T1000 (cell line): ENCODE measurements at places on chromosomes 12 and 14.

DNA sequence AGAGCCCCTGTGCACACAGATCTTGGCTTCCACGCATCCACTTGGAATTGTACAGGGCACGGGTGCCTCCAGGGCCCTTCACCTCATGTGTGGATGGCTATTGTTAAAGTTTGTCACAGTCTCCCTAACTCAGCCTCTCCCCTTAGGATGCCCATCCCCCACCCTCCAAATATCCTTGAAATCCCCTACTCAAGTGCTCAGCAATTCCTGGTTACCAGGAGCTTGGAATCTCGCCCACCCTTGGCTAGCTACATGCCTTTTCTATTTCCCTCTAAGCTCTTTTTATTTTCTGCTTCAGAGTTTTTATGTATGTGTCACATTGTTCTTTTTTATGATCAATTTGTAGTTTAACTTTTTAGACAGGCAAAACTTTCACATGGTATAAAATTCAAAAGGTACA is 13.0 kb upstream of the NR1H4 start:
- DNase-seq = no peak

GRCh38 chr14:73725116-73726024 is 11.2 kb upstream of the PNMA1 start:
- DNase-seq = no peak

DNA sequence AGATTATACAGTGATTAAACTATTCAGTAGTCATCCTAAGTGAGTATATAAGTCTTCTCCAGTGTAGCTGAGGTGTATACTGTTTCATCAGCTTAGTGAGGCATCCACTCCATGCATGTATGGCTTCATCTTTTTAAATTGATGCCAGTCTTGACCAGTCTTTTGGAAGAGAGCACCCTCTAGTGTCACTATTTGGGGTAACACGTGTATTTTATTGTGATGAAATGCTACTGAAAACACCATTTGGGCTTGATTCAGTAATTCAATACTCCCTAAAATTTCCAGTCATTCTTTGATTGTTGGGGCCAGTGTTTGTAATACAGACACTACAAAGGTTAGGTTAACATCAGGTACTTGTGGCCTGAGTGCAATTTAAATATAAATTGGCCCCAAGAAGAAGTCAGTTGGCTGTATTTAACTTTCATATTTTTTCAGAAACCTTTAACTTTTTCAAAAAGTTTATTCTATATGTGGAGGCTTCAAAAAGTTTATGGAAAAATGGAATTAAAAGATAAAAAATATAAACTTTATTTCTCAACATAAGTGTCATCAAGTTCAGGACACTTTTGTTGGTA is 35.3 kb downstream of the MIPOL1 start:
- DNase-seq = no peak

- no peak for DNase-seq
Observed at GRCh38 chr12:71085575-71085974, 72.2 kb downstream of the TSPAN8 start.

DNA sequence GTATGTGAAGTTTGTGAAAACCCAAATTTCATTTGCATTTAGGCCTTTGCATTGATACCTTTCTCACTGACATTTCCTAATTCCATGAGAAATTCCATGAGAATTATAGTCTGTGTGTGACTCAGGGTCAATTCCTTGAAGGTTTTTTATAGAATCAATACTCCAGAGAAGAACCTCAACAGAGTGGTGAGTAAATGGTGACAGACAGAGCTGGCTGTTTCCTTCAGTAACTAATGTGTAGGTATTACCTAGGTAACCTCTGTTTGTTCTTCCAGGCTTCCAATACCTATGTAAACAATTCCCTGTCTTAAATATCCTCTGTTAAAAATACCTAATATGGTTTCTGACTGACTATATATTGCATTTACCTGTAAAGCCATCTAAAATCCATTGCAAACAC is 117.0 kb downstream of the TTC8 start:
- no peak for DNase-seq

DNA sequence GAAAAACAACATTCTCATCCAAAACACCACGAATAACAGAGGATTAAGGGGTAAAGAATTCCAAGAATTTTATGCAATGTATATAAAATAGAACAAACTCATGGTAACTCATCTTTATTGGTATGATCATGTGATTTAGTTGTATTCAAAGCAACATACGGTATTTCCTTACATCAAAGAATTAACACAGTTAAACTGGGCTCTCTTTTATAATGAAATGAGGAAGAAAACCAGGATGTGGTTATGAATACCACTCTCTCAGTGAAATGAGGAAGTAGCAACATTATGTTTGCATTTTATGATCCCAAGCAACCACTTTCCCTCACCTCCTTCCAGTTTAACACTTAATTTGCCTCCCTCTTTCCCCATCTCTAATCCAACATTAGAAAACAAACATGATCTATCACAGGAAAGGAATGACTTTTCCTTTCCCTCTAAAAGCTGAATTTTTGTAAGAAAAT is 22.9 kb downstream of the SPTLC2 start:
- DNase-seq = no peak

DNA sequence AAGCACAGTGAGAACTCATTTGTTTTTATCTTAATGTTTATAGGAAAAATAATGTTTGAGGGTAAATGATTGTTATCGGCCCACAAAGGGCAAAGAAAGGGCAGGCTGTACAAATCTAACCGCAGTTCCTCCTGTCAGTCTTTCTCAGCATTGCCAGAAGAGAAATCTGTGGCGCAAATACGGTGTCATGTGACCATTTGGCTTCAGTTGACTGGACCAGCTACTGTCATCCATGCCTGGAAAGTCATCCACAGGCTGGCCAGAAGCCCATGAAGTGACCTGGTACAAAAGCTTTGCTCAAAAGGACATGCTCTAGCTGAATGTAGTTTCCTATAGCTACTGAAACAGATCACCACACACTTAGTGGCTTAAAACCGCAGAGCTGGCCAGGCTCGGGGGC is 43.6 kb downstream of the HCAR2 start:
- no peak for DNase-seq

GRCh38 chr12:87274594-87275245 is 754.5 kb downstream of the C12orf50 start:
- DNase-seq = no peak

DNA sequence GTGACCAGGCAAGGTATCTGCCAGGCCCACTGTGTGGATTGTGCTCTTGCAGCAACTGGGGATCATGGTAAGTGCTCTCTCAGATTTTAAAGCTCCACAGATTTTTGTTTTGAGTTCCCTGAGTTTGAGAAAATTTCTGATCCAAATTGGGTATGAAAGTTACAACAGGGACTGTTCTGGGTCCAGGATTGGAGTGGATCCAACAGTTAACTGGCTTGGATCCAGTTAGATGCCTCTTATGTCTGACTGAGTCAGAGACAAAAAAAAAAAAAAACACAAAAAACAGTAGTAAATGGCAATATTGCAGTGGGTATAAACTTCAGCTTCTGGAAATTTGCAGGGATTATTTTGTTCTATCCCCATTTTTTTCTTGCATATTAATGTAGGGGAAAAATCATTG is 598.8 kb downstream of the C12orf50 start:
- no peak for DNase-seq

- DNase-seq = no peak
Observed at GRCh38 chr12:5258498-5258897, 173.4 kb upstream of the NTF3 start.

DNA sequence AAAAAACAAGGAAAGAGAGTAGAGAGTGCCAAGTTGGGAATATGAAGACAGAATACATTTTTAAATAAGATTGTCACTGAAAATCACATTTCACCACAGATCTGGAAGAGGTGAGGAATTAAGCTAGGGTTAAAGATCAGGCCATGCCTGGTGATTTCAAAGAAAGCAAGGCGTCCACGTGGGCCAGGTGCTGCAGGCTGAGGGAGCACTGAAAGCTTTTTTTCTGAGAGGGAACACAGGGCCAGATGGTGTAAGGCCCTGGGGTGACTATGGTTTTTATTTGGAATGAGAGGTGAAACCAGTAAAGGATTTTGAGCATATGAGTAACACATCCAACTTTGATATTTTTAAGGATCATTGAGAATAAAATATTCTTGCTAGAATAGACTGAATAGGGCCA is 20.9 kb downstream of the SYT1 start:
- no peak for DNase-seq

DNA sequence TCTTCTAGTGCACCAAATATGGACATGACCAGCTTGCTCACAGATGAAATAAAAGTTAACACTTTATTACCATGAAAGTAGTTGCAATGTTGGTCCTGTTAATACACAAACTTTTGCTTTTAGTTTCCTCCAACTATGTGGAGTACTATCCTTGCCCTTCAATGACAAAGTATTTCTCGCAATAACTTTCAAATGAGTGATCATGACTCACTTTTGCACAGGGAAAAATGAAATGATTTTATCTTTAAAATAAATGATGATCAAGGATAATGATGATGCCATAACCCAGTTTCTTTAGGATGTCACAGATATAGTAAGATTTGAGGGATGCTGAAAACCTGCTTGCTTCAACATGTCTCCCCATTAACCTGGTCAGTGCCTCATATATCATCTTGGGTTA is 254.0 kb upstream of the KITLG start:
- DNase-seq = no peak

- DNase-seq = no peak
Observed at GRCh38 chr14:60773558-60773957, 39.0 kb downstream of the MNAT1 start.

- DNase-seq = no peak
Observed at GRCh38 chr12:63846238-63846967, 1.9 kb downstream of the SRGAP1 start.

DNA sequence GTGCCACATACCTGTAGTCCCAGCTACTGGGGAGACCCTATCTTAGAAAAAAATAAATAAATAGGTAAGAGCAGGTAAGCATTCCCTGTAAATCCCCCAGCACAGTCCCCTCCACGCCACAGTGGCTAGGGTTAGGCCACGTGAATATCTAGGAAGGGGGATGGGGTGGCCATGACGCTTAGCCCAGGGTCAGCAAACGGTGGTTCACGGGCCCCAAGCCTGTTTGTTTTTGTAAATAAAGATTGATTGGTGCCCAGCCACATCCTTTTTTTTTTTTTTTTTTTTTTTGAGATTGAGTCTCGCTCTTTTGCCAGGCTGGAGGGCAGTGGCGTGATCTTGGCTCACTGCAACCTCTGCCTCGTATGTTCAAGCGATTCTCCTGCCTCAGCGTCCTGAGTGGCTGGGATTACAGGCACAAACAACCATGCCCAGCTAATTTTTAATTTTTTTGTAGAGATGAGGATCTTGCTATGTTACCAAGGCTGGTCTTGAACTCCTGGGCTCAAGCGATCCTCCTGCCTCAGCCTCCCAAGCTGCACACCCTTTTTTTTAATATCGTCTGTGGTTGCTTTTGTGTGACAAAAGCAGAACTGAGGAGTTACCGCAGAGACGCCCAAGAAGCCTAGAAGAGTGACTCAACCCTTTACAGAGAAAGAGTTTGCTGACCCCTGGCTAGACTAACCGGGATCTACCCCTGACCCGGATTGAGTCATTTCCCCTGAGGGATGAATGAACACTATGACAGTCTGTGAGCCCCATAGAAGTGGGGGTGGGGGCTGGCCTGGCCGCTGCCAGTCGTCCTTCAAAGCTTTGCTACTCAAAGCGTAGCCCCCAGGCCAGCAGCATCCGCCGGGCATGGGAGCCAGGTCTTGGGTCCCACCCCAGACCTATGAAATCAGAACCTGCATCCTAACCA is 113.7 kb upstream of the NCOR2 start:
- peak; percentile 69 for DNase-seq

GRCh38 chr12:82325540-82326336 is 32.4 kb downstream of the CCDC59 start:
- no peak for DNase-seq

GRCh38 chr14:34128665-34129064 is 177.8 kb upstream of the EGLN3 start:
- no peak for DNase-seq

DNA sequence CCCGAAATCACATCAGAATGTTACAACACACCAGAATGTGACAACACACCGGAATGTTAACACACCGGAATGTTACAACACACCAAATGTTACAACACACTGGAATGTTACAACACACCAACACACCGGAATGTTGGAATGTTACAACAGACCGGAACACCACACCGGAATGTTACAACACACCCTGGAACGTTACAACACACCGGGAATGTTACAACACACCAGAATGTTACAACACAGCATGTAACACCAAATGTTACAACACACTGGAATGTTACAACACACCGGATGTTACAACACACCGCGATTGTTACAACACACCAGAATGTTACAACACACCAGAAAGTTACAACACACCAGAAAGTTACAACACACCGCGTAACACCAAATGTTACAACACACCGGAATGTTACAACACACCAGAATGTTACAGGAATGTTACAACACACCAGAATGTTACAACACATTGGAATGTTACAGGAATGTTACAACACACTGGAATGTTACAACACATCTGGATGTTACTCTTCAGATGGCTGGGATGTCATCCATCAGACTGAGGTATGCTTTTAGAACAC is 21.1 kb downstream of the CHFR start:
- no peak for DNase-seq

DNA sequence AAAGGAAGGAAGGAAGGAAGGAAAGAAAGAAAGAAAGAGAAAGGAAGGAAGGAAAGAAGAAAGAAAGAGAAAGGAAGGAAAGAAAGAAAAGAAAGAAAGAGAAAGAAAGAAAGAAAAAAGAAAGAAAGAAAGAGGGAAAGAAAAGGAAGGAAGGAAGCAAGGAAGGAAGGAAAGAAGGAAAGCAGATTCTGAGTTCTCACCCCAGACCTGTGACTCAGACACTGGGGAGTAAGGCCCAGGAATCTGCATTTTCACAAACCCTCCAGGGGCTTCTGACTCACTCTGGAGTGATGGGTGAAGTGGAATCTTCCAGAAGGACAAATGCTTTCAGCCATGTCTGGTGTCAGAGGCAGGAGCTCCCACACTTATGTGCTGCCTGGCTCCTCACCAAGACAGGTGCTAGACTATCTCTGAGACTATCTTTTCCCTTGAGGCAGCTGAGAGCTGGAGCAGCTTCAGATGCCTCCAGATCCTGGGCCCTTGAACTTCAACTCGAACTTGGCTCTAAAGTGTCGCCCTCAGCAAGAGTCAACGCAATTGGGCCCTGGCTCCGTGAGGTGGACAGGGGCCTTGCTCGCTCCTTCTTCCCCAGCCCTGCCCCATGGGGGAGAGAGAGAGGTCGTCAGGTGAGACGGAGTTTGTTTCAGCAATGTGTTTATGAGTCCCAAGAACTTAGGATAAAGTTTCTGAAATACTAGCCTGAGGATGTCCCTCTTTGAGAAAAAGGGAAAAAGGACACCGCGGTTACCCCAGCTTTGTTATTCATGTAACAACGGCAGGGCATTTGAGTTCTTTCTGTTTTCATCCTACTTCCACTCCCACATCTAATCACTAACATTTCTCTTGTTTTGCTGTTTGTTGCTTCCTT is 19.8 kb upstream of the SCARB1 start:
- DNase-seq = no peak

- DNase-seq = no peak
Observed at GRCh38 chr12:14373217-14373616, 7.7 kb downstream of the ATF7IP start.

DNA sequence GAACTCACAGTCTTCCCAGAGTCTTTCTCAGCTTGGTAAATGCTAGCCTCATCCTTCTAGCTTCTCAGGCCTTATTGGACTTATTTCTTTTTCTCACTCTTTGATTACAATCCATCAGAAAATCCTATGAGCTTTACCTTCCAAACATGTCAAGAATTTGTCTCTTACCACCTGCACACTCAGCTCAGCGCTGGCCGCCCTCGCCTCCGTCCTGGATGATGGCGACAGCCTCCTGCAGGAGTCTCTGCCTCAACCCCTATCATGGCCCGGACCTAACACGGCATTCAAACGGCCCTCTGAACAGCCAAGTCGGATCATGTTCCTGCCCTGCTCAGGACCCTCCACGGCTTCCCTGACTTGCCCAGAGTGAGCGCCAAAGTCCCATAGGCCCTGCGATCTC is 333.1 kb upstream of the FKBP4 start:
- DNase-seq = no peak

- no peak for DNase-seq
Observed at GRCh38 chr12:86513226-86513625, 257.0 kb upstream of the MGAT4C start.
